PC-3 (cell line): ENCODE measurements at places on chromosomes 11 and 22. TPM values are rescaled to one million over a fixed set of nuclear protein-coding genes. Genes with fewer than 3 reads are reported as not detected.
A peak's percentile ranks its signal among the peaks of the same experiment; 100 is the strongest.

- H3K4me3 ChIP-seq = peak within 1 kb of the TSS; percentile 67
- H3K27ac ChIP-seq = peak within 1 kb of the TSS; percentile 89
- H3K36me3 ChIP-seq = no peaks in the 10 kb centered on the region
- H3K27me3 ChIP-seq = no peaks in the 10 kb centered on the region
- peak; percentile 54 for DNase-seq
- peaks cover 60% of the 10 kb centered on the region for H3K4me1 ChIP-seq
Measured at GRCh38 chr11:20363500-20364340, at the start of gene HTATIP2. Gene HTATIP2, plus strand, starts transcription at chr11:20363714. Its CDS starts 524 bp downstream, at chr11:20364238.

DNA sequence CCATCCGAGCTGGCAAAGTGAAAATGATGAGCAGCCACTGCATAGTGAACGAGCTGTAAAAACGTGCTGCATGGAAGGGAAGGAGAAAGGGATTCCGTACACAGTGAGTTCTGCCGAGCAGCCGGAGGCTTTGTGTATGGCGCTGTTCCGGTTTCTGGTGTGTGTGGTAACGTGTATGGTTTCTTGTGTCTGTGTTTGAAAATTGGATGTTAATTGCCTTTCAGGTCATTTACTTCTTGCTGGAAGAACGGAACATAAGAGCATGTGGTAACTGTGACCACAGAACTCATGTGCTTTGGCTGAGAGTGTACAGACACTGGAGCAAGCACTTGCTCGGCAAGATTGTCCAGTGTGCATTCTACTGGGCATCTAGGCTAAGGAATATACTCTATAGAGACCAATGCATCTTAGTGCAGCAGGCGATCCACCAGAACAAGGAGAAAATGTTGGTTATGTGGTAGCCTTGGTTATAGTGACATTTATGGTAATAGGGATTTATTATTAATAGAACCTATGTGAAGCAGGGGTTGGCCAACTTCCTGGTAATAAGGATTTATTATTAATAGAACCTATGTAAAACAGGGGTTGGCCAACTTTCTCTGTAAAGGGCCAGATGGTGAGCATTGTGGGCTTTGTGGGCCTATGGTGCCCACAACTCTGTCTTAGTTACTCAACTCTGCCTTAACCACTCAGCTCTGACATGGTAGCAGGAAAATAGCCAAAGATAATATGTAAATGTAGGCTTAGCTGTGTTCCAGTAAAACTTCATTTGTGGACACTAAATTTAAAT is 49.2 kb downstream of the GRAMD1B start:
- DNase-seq = no peak
- peak overlapping the region; percentile 66 for H3K27ac ChIP-seq
- H3K27me3 ChIP-seq = no peaks in the 10 kb centered on the region
- H3K4me3 ChIP-seq = no peak overlapping the region
- H3K36me3 ChIP-seq = peaks cover 22% of the 10 kb centered on the region
- H3K4me1 ChIP-seq = peaks cover 37% of the 10 kb centered on the region

DNA sequence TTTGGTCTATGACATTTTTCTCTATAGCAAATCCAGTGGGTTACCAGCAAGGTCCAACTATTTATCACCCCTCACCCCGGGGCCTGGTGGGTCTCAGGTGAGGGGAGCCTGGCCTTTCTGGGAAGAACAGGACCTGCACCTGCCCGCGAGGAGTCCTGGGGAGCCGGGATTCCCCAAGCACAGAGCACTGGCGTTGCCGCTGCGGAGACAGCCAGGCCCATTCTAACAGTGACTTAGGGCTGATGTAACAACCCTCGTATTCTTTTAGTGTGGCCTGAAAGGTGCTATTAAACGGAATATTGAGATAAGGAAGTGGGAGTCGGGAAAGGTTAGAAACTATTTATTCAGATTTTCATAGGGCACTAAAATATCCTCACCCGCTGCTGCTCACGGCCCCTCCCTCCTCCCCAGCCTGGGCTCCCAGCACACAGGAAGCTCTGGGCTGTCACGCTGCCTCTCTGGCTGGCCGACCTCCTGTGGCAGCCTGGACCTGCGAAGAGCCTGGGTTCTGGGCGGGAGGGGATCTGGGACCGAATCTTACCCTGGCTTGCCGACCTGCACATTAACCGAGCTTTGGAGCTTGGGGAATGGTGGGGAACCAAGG is 141.2 kb downstream of the MIAT start:
- no peaks in the 10 kb centered on the region for H3K4me1 ChIP-seq
- H3K4me3 ChIP-seq = no peak overlapping the region
- no peaks in the 10 kb centered on the region for H3K36me3 ChIP-seq

TBX10 gene
- total RNA-seq = not detected in 2 replicates

DNA sequence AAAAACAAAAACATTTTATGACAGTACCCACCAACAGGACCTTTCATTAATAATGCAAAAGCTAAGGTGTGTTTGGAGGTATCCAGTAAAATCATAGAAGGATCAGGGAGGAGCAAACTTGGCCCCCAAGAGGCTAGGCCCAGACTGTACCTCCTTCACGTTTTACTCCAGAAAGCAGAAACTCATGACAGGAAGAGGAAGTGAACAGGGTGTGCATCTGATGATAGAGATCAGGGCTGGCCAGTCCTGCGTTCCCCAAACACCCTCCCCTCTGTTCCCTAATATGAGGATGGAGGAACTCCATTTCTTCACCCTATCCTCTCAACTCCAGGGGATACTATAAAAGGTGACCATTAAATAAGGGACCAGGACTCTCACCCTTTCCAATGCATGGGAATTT is 10.2 kb upstream of the MS4A12 start:
- DNase-seq = no peak
- H3K27ac ChIP-seq = no peak overlapping the region
- H3K4me3 ChIP-seq = no peak overlapping the region
- no peaks in the 10 kb centered on the region for H3K4me1 ChIP-seq
- peaks cover 56% of the 10 kb centered on the region for H3K27me3 ChIP-seq

- no peak overlapping the region for H3K27ac ChIP-seq
- H3K4me3 ChIP-seq = no peak overlapping the region
- H3K36me3 ChIP-seq = no peaks in the 10 kb centered on the region
- H3K4me1 ChIP-seq = peaks cover 4% of the 10 kb centered on the region; the same call in 1 of the 2 replicates
Measured at GRCh38 chr11:45270946-45271716, 15.0 kb downstream of the SYT13 start.

GRCh38 chr11:11524436-11525061 is 97.3 kb downstream of the GALNT18 start:
- DNase-seq = peak; percentile 57
- peak overlapping the region; percentile 27 for H3K27ac ChIP-seq
- peaks cover 13% of the 10 kb centered on the region for H3K4me1 ChIP-seq

GRCh38 chr11:134079317-134079716 is 10.4 kb downstream of the JAM3 start:
- no peaks in the 10 kb centered on the region for H3K4me1 ChIP-seq
- H3K4me3 ChIP-seq = no peak overlapping the region
- no peaks in the 10 kb centered on the region for H3K36me3 ChIP-seq
- peaks cover 52% of the 10 kb centered on the region for H3K27me3 ChIP-seq

DNA sequence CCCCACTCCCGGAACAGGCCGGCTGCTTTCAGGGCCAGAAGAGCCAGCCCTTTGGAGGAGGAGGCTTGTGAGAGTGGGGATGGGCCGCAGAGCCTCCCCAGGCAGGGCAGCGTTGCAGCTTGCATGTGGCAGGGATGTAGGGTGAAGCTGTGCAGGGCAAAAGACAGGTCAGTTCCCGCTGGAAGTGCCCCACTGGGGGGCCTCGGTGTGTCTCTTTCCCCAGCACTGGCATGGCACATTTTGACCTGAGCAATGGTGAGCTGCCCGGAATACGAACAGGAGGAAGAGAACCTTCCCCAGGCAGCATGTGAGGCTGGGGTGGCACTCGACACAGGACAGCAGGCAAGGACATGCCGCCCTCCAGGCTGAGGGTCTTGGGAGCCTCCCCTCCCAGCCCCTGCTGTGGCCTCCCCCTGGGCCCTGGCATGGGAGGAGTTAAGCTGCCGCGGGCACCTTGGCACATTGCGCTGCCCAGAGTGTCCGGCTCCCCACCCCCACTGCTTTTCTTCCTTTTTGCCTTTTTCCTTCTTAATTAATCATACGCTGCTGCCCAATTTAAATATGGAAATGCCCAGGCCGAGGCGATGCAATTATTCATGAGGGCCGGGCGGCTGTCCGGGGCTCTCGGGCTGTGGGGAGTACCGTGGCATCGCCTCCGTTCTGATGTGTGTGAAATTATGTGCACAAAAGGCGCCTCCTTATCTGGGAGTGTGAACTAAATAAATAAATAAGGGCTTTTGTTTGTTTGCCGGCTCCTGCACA is 76.0 kb upstream of the WNT7B start:
- no peaks in the 10 kb centered on the region for H3K27me3 ChIP-seq
- peak; percentile 33 for DNase-seq
- H3K4me1 ChIP-seq = peaks cover 53% of the 10 kb centered on the region
- H3K36me3 ChIP-seq = no peaks in the 10 kb centered on the region
- peak overlapping the region; percentile 96 for H3K27ac ChIP-seq

CALCB gene
- not detected in 2 replicates for total RNA-seq

ELP4 gene
- 19.4 and 19.9 TPM in 2 replicates for total RNA-seq

MYBPC3 gene
- total RNA-seq = not detected in 2 replicates

RIC3 gene
- not detected in 2 replicates for total RNA-seq

YPEL4 gene
- total RNA-seq = not detected in 2 replicates

MPPED1 gene
- total RNA-seq = not detected in 2 replicates

DNA sequence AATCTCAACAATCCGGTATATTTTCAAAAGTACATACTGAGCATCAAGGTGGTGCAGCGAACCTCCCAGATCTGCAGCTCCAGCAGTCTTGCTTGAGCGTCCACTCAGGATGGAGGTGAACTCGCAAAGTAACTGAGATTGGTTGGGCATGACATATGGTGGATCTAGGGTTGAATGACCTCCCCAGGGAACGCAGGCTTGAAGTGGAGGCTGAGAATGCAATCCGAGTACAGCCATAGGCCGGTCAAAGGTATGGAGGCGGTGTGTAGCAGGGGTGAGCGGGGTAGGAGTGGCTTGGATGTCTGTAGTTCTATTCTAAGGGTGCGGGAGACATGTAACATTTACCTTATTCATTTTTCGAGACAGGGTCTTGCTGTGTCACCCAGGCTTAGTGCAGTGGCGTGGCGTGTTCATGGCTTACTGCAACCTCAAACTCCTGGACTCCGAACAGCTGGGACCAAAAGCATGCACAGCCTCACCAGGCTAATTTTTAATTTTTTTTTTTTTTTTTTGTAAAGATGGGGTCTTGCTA is 631 bp upstream of the C22orf39 start:
- peak; percentile 20 for DNase-seq
- H3K36me3 ChIP-seq = peaks cover 8% of the 10 kb centered on the region; the same call in 1 of the 2 replicates
- no peaks in the 10 kb centered on the region for H3K27me3 ChIP-seq
- H3K4me3 ChIP-seq = peak overlapping the region; percentile 97

DNA sequence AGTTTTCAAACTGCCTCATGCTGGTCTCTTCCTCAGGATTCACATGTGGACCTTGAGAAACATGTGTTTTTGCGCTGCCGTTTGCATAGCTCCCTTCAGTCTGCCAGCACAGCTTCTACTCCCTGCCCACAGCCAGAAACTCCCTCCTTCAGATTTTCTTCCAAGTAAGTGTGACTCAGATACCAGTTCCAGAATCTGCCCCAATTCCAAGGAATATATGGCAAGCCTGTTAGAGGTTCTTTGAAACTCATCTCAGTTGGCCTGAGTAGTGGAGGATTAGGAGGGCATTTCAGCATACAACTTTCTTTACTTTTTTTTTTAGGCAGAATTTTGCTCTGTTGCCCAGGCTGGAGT is 67.1 kb downstream of the SNX19 start:
- DNase-seq = peak; percentile 83
- H3K27ac ChIP-seq = peak overlapping the region; percentile 97
- H3K36me3 ChIP-seq = no peaks in the 10 kb centered on the region
- no peak overlapping the region for H3K4me3 ChIP-seq
- peaks cover 53% of the 10 kb centered on the region for H3K4me1 ChIP-seq

DNA sequence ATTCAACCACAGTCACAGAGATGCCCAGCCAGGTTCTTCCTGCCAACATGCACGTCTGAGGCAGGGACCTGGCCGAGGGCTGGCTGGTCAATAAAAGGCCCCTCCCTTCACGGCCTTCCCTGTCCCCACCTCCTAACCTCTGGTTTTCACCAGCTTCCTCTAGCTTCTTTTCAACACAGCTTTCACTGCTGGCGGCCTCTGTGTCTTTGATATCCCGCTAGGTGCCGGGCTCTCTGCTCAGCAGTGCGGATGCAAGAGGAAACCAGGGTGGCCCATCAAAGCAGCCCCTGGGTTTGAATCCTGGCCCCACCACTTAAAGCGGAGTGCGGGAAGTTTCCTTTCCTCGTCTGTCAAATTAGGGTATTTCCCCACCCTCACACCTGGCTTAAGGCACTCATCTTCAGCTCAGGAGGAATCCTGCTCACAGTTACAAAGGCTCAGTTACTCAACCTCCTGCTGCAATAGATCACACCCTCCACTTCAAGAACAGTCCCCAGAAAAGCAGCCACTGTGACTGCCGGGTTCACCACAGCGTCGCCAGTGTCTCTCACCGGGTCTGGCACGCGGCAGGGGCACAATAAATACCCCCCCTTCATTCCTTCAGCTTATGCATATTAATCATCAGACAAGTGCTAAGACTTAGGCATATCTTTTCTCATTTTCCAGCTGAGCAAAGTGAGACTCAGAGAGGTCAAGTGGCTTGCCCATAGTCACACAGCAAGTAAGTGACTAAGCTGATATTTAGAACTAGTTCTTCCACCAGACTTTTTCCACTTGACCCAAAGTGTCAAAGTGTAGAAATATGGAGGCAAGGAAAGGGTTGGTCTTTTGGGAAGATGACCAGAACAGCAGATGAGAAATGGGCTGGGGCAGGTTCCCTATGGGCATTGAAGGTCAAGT is 45.7 kb downstream of the TXN2 start:
- no peak overlapping the region for H3K27ac ChIP-seq
- H3K4me3 ChIP-seq = no peak overlapping the region
- no peak for DNase-seq
- H3K4me1 ChIP-seq = peaks cover 14% of the 10 kb centered on the region
- H3K36me3 ChIP-seq = no peaks in the 10 kb centered on the region
- no peaks in the 10 kb centered on the region for H3K27me3 ChIP-seq

DNA sequence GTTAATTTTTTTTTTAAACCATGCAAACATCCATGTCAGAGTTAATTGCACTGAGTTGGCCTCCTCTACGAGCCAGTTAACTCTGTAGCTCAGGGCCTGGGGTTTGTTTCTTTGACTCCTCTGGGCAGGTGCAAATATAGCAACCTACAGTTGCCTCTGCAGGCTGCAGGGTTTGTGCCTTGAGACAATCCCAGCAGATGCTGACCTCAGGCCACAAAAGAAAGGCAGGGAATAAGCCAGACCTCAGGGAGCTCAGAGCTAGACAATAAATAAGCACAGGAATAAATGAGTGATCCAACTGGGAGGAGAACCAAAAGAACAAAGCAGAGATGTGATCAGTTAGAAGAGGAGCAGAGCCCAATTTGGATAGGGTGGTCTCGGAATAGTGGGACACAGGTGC is 390.8 kb downstream of the SHANK2 start:
- no peaks in the 10 kb centered on the region for H3K36me3 ChIP-seq
- no peak overlapping the region for H3K27ac ChIP-seq
- no peaks in the 10 kb centered on the region for H3K27me3 ChIP-seq

DNA sequence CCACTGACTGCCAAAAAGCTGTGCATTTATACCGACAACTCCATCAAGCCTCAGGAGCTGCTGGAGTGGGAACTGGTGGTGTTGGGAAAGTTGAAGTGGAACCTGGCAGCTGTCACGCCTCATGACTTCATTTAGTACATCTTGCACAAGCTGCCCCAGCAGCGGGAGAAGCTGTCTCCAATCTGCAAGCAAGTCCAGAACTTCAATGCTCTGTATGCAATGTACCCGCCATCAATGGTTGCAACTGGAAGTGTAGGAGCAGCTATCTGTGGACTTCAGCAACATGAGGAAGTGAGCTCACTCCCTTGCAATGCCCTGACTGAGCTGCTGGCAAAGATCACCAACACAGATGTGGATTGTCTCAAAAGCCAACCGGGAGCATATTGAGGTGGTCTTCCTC is at the start of gene SLC22A25:
Gene SLC22A25, minus strand, starts transcription at position 67 of the 400 bp plus-strand sequence. CDS start 13,947 bp downstream, outside the sequence.
- no peaks in the 10 kb centered on the region for H3K4me1 ChIP-seq
- no peak within 1 kb of the TSS for H3K27ac ChIP-seq
- peaks cover 49% of the 10 kb centered on the region for H3K27me3 ChIP-seq
- H3K4me3 ChIP-seq = no peak within 1 kb of the TSS
- no peaks in the 10 kb centered on the region for H3K36me3 ChIP-seq

OR52A1 gene
- not detected in 2 replicates for total RNA-seq

PEX26 gene
- 30.6 and 51.3 TPM in 2 replicates for total RNA-seq
